Kidney tubule cell (primary cell): ENCODE measurements at places on chromosomes 3 and 15.
A peak's percentile ranks its signal among the peaks of the same experiment; 100 is the strongest.

DNA sequence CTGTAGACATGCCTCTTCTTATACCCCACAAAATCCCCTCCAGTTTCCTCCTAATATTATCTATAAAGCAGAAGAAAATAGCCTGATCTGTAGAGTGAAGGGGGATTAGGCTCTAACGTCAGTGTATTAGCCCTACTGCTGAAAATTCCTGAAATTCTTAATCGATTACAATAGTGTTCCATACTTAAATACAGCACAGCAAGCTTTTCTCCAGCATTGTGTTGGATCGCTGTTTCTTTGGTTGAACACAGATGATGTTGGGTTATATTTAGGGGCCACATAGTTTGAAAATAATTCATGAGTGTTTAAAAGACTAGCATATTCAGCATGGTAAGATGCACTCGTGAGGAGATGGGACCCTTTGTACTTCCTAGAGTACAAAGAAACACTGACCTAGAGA, 52.5 kb downstream of the PIAS1 start:
- peak; percentile 26 for DNase-seq

GRCh38 chr15:70423267-70423666, 325.6 kb upstream of the TLE3 start:
- DNase-seq: no peak

DNA sequence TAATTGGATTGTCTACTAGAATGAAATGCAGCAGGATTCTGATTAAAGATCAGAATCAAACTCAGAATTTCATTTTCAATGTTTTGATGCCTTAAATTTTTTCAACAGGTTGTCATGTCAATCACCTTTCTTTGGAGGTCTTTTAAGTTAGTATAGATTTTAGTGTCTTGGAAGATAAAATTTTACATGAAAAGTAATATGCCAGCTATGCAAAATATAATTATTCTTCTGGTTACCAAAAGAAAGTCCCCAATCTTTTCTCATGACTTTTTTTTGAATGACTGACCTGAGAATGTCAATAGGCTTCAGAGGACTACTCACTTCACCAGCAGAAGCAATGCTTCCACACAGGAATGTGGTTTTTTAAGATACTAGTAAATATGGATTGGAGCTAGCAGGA, 4.3 kb downstream of the FGF7 start:
- no peak for DNase-seq

DNA sequence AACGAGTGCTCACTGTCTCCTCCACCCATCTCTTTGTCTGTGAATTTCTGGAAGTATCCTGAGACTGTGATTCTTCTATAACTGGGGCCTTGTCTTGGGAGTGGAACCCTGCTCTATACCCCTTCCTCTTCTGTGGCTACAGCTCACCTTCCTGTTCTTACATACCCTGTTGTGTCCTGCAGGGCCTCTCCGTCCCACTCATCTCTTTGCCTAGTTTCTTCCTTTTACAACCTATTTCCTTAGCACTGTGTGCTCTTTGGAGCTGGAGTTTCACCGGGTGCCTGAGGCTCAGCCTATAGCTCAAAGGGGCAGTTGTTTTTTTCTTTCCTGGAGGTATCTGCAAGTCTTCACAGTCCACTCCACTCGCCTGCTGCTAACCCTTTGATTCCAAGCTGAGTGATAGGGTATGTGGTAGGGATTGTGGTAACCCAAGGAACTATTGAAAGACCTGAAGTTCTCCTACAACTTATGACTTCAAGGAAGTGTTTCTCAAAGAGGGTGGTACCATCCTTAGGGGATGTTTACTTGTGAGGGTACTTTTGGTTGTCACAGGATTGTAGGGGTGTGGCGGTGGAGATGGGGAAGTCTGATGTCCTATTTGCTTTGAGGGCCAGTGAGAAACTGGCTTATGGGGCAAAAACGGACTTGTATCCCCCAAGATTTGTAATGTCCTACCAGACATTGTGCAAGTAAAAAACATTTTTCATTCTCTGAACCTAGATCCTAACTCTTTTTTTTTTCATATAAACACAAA, 66.6 kb upstream of the ARL8B start:
- DNase-seq: no peak

DNA sequence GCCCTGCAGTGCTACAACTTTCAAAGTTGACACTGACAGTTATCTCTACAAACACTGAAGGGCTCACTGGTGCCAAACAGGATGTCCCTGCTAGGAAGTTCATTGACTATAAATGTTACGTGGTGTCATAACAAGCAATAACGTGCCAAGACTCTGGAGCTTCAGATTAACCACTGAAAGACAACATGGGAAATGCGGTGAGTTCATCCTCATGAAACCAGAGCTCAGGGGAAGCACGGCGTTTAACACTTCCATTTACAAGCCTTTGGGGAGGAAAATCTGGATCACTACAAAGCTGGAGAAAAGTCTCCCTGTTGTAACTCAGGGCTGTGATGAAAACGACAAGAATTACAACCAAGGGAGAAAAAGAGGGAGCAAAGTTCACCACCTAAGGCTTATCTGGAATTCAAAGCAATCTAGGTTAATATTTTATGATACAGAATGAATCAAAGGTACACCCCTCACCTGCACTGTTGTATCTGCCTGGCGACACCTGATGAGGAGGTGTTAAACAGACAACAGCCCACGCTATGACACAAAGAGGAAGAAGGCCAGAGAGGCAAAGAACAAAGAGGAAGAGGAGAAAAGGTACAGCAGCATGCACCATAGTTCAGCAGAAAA, 27.0 kb downstream of the SHQ1 start:
- peak; percentile 68 for DNase-seq

GRCh38 chr3:46882377-46883053, 5.0 kb downstream of the PTH1R start:
- peak; percentile 43 for DNase-seq

DNA sequence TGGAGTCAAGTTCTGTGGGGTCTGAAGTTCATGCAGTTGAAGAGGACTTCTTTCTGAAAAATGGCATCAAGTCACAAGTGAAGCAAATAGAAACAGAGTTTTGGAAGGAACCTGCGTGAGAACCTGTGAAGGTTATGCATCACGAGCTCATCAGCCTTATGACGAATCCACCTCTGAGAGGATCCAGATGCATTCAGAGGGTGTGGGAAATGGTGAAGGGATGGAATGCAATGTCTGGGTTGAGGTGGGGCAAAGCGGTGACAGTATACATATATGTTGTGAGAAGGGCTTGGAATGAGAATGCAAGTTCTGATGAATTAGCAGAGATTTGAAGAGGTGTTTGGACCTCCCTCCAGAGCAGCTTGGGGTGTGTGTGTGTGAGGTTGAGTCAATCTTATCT, 382.1 kb upstream of the TBL1XR1 start:
- DNase-seq: no peak

DNA sequence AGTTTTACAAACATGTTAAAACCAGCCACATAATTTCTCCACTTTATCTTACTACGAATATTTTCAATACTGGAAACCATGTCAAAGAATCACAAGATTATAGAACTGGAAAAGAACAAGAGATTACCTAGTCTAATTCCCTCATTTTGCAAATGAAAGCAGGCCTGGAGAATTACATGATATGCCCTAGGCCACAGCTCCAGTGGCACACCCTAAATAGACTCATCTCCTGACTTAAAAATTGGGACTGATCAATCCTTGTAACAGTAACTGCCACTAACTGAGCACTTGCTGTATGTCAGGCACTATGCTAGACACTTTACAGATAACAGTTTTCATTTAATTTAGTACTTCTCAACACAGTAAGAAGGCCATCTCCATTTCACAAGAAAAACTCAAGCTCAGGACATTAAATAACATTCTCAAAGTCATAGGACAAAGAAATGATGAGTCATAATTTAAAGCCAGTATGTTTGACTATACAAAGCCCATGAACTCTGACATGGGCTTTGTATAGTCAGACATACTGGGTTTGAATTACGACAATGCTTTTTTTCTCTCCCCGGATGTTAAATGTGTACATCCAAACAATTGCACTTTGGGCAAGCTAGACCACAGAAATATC, 9.4 kb downstream of the IGSF11 start:
- DNase-seq: no peak

GRCh38 chr3:72634128-72634527, 214.1 kb downstream of the SHQ1 start:
- DNase-seq: no peak

GRCh38 chr3:37973246-37974054, 17.1 kb upstream of the VILL start:
- DNase-seq: no peak

- no peak for DNase-seq
These were observed 301.8 kb downstream of the LPP start for GRCh38 chr3:188455748-188456147.

DNA sequence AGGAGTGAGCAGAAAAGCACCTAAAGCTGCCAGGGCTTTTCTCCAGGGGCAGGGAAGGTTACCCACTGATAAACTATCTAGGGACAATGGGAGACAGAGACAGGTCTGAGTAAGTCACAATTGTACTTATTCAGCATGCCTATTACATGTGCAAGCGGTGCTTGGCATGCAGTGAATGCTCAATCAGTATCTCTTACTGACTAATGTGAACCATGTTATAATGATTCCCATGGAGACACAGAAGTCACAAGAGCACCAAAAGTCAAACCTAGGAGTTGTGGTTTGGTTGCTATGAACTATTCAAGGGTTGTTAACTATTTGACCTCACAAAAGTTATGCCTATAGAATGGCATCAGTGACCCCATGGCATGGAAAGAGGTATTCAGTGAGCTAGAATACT, 50.0 kb upstream of the RASGRP1 start:
- peak; percentile 31 for DNase-seq

GRCh38 chr3:128322030-128323022, 144.4 kb downstream of the DNAJB8 start:
- peak; percentile 55 for DNase-seq

- DNase-seq: peak; percentile 7
These were observed 45.2 kb upstream of the SYNPR start for GRCh38 chr3:63232764-63233396.

- DNase-seq: no peak
These were observed 25.8 kb downstream of the TMEM43 start for GRCh38 chr3:14150491-14151230.

DNA sequence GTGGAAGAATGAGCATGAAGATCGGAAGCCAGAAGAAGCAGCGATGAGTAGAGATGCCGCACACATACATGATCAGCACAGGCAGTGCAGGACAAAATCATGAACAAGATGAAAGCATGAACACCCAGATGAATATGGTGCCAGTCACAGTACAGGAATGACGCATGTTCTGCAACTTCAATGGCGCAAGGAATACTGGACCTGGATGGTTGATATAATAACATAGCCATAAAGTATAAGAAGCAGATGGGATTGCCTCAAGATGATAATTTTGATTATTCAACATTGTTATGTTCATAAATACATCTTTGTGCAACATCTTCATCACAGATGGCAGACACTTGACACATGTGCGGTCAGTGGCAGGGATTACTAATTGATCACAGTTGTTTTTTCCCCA, 59.7 kb upstream of the SLCO3A1 start:
- no peak for DNase-seq

- DNase-seq: peak; percentile 82
These were observed 158.6 kb downstream of the CNTN6 start for GRCh38 chr3:1251282-1252060.

GRCh38 chr3:191493336-191493735, 32.4 kb downstream of the PYDC2 start:
- DNase-seq: no peak

- no peak for DNase-seq
These were observed 12.9 kb downstream of the IDH3A start for GRCh38 chr15:78162038-78162437.

DNA sequence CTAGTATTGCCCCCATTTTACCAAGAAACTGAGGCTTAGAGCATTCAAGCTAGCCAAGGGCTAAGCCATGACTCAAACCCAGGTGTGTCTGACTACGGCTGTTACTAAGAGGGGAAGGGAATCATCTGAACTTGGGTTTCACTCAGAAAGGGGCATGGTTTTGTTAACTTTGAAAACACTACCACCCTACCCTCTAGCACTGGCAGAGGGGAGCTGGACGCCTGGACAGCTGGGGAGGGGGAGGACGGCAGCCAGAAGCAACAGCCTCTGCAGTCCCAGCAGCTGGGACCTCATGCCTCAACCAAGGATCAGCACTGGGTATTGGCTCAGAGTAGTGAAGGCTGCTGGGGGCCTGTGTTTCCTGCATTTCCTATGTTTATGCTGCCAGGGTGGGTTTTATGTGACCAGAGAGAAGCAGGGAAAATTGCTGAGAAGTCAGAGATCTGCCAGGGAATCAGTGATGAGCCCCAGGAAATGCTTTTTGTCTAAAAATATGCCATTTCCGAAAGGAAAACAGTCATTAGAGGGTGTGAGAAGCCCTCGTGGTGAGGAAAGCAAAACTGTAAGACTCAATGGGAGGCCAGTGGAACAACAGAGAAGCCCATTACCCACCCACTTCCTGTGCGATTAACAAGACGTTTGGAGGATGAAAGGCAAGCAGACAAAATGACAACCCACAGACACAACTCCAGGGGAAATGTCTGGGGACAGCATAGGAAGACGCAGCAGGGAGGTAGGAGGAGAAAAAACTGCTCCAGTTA, 41.2 kb downstream of the LIPC start:
- peak; percentile 87 for DNase-seq

GRCh38 chr15:57692709-57693108, 13.8 kb upstream of the POLR2M start:
- DNase-seq: no peak

- peak; percentile 71 for DNase-seq
These were observed 1.1 kb downstream of the CELSR3 start for GRCh38 chr3:48661501-48662144.

DNA sequence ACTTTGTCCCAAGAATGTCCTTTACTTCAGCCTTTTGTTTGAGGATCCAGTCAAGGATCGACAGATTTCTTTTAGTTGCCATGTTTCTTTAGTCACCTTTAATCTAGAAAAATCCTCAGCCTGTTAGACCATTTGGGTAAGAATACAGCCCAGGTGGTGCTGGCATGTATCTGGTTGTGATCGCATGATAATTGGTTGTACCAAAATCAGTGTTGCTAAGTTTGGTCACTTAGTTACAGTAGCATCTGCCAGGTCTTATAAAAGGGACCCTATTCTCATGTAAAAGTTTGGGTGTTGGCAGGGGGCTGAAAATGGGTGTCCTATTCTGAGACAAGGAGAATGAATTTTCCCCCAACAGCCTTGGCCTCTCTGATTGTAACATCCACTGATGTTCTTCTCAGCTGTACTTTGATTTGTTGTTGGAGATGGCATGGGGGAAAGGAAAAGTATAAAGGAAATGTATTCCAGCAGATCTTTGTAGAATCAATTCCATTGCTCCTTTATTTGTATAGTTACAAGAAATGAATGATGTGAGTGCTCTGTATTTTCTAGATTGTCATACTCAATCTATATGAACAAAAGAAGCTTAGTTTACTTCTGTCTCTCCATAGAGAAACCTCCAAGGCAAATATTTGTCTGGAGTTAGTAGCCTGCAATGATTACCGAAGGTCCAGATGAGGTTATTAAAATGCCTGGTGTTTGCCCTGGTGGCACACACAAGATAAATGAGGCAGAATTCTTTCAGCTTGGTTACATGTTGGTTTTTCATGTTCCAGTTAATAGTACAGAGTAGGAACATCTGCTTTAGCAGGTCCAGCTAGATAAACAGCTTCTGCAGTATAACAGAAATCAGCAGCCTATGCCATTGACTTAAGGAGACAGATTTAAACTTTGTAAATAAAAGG, 65.7 kb downstream of the CMTM8 start:
- no peak for DNase-seq

- DNase-seq: no peak
These were observed 118.0 kb downstream of the SEC22A start for GRCh38 chr3:123319760-123320159.
